H54 (cell line): ENCODE measurements at places on chromosomes 12 and 14.

GRCh38 chr12:1474041-1474573 lies 120.3 kb downstream of the FBXL14 start:
- DNase-seq = peak; percentile 49

DNA sequence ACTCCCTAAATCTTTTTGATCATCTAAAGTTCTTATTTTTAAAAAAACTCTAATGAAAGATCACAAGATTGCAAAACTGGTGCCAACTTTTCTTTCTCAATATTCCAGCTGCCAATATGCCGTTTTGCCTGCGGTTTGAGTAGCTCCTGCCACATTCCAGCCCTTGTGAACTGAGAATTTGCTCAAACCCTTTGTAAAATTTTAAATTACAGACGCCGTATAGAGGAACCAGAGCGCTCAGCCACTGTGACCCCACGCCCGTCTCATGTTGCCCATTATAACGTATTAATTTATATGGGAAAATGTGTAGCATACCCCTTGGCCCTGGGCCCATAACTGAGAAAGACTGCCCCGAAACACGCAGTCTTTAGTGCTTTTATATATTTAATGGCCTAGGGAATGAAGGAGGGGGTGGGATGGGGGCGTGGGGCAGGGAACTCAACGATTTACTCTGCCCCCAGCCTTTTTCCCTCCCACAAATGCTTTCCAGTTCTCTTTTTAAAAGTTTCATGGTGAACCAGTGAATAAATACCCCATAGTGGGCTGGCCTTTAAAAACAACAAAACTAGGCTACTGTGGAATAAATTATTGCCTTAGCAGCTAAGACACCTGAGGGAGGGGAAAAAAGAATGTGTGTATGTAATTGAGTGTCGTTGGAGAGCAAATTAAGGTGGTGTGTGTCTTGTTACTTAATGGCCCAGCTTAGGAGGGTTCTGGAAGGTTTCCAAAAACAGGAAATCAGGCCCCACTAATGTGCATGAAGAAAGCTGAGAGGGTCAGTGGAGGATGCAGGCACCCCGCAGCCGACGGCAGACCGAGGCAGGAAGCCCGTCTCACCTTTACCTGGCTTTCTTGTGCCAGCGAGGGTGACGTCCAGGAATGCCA lies 45.7 kb upstream of the RFLNA start:
- DNase-seq = no peak

- DNase-seq = peak; percentile 35
These were observed 1.2 kb downstream of the CRY1 start for GRCh38 chr12:107091989-107092641.

DNA sequence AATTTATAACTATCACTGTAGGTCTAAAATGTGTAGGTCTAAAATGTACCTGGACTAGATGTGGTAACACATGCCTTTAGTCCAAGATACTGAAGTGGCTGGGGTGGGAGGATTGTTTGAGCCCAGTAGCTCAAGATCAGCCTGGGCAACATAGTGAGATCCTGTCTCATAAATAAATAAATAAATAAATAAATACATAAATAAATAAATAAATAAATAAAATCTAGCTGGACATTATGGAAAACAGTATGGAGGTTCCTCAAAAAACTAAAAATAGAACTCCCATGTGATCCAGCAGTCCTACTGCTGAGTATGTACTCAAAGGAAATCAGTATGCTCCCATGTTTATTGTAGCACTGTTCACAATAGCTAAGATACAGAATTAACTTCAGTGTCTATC lies 24.0 kb downstream of the PDE3A start:
- no peak for DNase-seq

DNA sequence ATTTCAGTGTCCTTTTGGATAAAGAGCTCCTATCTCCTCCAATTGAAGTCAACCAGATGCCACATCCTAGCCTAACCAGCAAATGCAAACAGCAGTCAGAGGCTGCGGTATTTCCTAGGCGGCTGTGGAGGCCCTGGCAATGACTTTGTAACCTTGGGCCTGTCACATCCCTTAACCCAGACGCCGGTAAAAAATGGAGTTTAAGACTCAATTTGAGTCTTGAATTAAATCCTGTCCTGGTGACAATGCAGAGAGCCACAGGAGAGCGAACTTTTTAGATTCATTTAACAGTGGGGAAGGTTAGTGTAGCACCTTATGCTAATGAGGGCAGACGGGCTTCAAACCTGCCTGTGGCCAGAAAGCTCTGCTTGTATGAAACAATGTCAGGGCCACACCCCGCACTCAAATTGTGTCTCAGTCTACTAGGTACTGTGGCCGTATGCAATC lies 1.3 kb downstream of the C12orf75 start:
- no peak for DNase-seq

GRCh38 chr14:100035700-100036099 lies 29.5 kb upstream of the EVL start:
- no peak for DNase-seq

DNA sequence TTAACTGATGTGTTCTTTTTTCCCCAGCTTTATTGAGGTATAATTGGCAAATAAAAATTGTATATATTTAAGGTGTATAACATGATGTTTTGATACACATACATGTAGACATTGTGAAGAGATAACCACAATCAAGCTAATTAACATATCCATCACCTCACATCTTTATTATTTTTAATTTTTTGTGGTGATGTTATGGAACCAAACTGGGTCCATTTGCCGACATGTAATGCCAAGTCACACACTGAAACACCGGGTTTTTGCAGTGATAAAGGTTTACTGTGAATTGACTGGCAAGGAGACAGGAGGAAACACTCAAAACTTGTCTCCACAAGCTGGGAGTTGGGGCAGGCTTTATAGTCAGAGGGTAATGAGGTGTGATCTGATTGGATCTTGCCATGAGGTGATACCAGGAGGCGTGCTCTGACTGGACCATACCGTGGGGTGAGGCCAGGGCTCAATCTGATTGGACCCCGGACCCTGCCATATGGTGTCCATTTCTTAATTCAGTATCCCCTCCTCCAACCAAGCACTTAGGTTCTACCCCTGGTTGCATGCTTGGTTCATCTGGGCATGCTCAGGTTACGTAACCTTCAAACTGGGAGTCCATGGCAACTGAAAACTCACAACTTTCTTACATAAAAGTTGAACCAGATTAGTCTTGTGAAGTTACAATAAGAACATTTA lies 11.8 kb upstream of the WSCD2 start:
- DNase-seq = no peak

- DNase-seq = no peak
These were observed 51.9 kb downstream of the CCDC91 start for GRCh38 chr12:28242129-28242495.

DNA sequence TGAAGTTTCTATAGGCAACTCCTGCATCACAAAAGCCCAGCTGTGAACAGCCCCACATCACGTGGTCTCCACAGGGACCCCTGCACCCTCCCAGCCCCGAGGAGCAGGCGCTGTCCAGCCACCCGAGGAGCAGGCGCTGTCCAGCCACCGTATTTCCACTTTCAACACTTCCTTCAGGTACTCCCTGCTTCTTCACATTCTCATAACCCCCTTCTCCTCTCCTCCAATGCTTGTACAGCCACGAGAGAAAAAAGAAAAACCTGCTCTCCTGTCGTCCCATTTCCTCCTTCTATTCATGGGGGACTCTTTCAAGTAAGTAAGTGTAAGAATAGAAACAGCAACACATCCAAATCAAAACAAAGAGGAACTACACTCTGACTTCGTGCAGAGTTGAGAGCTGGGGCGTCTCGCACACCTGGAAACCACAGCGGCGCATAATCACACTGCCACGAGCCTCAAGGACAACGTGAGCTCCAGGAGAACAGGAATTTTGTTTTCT lies 11.9 kb downstream of the CDC42BPB start:
- no peak for DNase-seq

- DNase-seq = no peak
These were observed 165.7 kb downstream of the SRGAP1 start for GRCh38 chr12:64010069-64010686.

GRCh38 chr12:24918596-24918995 lies 30.3 kb downstream of the BCAT1 start:
- DNase-seq = no peak

DNA sequence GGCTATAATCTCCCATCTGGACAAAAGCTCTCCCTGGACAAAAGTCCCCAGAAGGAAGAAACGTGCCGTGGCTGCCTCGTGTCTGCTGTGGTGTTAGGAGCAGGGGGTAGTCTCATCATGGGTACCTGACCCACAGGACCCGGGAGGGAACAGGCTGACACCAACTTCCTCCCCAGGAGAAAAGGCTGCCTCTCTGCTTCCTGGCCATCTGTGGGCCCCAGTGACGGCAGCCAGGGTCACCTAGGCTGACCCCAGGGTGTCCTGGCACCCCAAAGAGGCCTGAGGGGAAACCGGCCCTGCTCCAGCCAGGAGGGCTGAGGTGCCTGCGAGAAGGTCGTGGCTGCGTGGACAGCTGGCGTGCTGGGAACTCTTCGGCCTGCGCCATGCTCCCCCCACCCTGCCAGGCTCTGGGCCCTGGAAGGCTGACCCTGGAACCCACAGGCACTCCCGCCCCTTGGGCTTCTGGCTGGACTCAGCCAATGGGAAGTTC lies 133.9 kb downstream of the RFLNA start:
- DNase-seq = no peak

- DNase-seq = no peak
These were observed 65.1 kb upstream of the FBRSL1 start for GRCh38 chr12:132424811-132425210.

- DNase-seq = no peak
These were observed 7.5 kb downstream of the WIF1 start for GRCh38 chr12:65113621-65114035.

DNA sequence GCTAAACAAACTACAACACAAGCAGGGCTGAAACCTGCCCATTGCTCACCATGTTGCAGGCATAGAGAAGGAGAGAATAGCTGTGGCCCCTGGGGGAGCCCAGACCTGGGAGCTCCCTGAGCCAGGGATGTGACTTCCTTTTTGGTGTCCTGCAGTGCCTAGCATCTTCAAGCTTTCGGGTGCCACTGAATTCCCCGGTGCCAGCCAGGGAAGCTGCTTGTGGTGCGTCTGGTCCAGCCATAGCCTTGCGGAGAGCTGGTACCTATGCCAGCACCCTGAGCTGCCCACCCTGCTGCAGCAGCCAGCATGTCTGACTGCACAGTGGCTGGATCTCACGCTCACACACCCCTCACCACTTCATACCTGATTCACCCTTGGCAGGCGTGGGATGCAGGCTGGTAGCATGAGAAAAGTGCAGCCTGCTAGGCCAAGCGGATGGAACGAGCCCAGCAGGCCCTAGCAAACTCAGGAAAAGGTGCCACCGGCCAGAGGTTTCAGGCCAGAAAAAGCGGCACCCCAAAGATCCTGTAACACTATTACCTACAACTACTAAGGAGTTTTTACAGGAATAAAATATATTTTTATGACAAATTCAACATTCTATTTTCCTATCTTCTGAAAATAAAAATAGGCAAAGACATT lies 183.7 kb downstream of the CPNE8 start:
- DNase-seq = no peak

DNA sequence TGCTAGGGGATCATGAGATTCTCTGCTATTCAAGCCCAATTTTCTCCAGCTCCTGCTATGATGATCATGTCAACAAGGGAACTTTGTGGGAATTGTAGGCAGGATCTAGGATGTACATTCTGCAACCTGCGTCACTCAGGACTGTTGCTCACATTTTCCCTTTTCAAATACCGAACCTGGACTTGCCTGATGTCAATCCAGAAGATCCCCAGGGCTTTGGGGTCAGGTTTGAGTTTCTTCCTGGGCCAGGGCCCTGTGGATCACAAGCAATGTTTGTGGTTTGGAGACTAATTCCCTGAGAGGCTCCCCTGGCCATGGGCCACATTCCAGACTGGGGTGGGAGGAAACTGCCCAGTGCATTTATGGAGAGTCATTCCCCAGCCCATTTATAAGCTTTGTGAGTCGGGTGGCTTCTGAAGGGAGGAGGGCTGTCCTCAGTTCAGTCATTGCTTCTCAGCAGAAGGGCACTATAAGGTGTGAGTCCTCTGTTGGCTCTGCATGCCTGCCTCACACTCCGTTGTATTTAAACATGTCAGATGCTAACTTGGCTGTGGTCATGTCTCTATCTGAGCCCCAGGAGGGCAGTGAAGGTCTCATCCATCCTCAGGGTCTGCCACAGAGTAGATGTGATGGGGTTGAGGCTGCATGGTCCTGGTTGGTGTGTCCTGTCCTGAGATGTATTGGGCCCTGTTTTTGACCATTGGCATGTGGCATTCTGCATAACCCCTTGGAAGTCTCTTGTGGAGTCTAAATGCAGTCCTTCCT lies 6.5 kb downstream of the KRT86 start:
- DNase-seq = peak; percentile 89

- no peak for DNase-seq
These were observed 125.7 kb downstream of the HMGA2 start for GRCh38 chr12:65949971-65950370.

GRCh38 chr14:77259025-77259715 lies 11.8 kb downstream of the NGB start:
- no peak for DNase-seq

- no peak for DNase-seq
These were observed 29.0 kb downstream of the ACTN1 start for GRCh38 chr14:68950111-68950510.

DNA sequence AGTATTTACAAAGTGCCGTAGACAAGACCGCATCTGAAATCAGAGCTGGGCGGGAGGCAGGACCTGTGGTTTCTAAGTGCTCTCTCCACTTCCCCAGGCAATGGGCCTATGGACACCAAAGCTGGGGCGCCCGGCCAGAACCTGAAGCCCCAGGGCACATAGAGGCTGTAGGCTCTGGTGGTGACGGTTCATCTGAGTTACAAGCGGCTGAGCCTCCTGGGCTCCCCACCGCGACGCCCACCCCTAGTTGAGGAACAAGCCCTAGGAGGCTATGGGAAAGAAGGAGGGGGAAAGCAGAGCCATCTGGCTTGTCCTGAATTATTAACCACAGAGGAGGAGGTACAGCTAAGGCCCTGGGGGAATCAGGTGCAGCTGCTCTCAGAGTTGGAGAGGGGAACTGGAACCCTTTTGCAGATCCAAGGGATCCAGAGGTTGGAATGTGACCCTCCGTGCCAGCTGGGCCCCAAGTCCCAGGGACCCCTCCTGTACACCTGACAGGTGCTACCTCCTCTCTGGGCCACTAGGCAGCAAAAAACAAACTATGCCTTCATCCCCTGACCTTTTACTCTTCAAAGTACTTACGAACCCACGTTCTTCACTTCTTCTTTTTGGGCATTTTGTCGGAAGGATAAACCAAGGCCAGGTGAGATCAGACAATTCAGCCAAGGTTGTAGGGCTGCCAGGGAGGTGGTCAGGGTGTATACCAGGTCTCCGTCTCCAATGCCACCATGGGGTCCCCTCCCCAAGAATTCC lies 77.2 kb downstream of the ARL6IP4 start:
- no peak for DNase-seq

- DNase-seq = no peak
These were observed 1.4 kb downstream of the ETNK1 start for GRCh38 chr12:22626406-22626805.

GRCh38 chr12:71139153-71139735 lies 18.6 kb downstream of the TSPAN8 start:
- DNase-seq = no peak

DNA sequence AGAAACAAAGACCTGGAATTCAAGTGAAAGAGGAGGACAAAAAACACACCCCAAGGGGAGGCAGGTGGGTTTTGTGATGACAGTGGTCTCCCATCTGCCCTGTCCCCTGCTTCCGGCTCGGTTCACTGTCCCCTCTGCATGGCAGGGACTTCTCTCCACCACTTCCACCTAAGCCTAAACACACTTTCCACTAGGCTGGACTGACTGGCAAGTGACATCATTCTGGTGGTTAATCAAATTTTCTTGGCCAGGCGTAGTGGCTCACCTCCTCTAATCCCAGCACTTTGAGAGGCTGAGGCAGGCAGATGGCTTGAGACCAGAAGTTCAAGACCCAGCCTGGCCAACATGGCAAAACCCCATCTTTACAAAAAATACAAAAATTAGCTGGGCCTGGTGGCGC lies 11.9 kb downstream of the PLEKHG6 start:
- DNase-seq = no peak
